ENCODE measurements at places on chromosomes 7 and 10. TPM values are rescaled to one million over a fixed set of nuclear protein-coding genes. Genes with fewer than 3 reads are reported as not detected.

DNA sequence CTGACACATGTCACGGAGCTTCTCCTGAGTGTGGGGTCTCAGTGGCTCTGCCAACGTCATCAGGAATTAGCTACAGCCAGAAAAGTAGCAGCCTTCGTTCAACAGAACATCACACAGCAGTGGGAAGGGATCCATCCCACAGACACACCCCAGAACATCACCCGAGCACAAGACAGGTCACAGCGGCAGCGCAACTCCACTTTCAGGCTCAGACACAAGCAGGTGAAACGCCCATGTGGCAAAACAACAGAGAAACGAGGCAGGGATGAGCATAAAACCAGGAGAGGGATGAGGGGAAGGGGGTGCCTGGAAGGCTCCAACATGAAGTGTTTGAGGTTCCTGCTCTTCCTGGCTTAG, 44.8 kb downstream of the CAMK2B start:
- no peak overlapping the region for H3K4me3 ChIP-seq
- H3K36me3 ChIP-seq: no peaks in the 10 kb centered on the region
- H3K4me1 ChIP-seq: no peaks in the 10 kb centered on the region
- no peak for DNase-seq
- H3K27me3 ChIP-seq: peaks cover 87% of the 10 kb centered on the region

DNA sequence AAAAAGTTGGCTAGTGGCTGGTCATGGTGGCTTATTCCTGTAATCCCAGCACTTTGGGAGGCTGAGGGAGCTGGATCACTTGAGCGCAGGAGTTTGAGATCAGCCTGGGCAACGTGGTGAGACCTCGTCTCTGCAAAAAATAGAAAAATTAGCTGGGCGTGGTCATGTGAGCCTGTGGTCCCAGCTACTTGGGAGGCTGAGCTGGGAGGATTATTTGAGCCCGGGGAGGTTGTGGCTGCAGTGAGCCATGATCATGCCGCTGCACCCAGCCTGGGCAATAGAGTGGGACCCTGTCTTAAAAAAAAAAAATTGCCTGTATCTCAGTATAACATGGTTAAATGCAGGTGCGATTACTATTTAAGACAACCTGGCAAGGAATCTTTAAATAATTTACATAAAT, 61.0 kb downstream of the ADD3 start:
- H3K36me3 ChIP-seq: no peaks in the 10 kb centered on the region
- H3K4me3 ChIP-seq: no peak overlapping the region
- H3K27ac ChIP-seq: no peak overlapping the region
- DNase-seq: no peak
- no peaks in the 10 kb centered on the region for H3K27me3 ChIP-seq

DNA sequence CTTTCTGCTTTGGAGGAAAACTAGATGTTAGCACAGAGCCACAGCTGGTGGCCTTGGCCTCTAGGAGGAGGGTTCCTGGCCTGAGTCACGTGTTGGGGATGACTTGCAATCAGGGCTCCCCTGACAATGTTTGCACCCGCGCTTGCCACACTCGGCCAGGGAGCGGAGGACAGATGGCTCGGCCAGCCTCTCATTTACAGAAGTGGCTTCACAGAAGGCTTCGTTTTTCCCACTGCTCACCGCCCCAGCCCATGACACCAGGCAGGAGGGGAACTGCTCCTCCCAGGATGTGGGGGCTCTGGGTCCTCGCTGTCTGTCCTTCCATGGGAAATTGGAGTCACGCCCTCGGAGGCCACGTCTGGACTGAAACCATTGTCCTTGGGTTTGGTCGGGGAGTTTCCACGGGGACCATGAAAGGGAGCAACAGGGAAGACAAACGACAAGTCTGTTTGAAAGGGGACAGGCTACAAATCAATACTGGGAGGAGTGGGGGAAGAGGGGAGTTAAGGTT, 49.6 kb upstream of the UBE3C start:
- no peak overlapping the region for H3K27ac ChIP-seq
- no peaks in the 10 kb centered on the region for H3K36me3 ChIP-seq
- H3K4me1 ChIP-seq: no peaks in the 10 kb centered on the region

GRCh38 chr10:7389844-7390243, 21.0 kb downstream of the SFMBT2 start:
- no peaks in the 10 kb centered on the region for H3K36me3 ChIP-seq
- DNase-seq: no peak
- no peaks in the 10 kb centered on the region for H3K4me1 ChIP-seq

GRCh38 chr10:102407425-102408130, 11.0 kb downstream of the PSD start:
- H3K27ac ChIP-seq: no peak overlapping the region
- DNase-seq: no peak
- peaks cover under 1% of the 10 kb centered on the region for H3K4me1 ChIP-seq

DNA sequence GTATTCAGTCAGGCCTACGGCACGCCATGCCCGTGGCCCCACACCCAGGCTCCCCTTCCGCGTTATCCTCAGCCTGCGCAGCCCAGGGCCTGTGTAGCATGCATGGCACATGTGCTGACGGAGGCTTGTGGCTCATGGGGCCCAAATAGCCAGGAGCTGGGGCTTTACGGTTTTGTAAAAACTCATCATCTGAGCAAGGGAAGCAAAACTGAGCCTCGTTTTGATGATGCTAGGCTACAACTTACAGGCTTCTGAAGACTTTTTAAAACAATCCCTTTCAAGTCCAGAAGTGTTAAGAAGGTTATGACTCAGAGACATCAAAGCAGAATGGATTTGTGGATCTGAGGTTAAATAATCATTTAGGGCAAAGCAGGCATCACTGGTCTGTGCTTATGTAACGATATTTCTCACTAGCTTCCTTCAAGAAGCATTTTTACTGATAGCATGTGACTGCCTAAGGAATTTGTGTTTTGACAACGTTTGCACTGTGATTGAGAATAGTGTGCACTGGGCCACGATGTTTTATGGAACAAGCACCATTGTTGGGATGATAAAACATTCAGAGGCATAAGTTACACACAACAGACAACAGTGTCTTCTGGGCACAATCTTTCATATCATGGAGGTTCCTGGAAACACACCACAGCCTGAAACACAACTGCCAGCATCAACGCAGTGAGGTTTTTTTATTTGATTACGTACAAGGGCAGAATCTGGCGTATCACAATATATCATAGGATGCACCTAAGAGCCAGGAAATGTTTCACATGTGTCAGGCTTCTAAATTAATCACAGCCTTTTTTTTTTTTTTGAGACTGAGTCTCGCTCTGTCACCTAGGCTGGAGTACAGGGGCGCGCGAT, 274.3 kb downstream of the CCDC3 start:
- no peak overlapping the region for H3K4me3 ChIP-seq
- no peaks in the 10 kb centered on the region for H3K36me3 ChIP-seq
- no peak for DNase-seq
- H3K4me1 ChIP-seq: no peaks in the 10 kb centered on the region
- peaks cover 13% of the 10 kb centered on the region for H3K27me3 ChIP-seq

DNA sequence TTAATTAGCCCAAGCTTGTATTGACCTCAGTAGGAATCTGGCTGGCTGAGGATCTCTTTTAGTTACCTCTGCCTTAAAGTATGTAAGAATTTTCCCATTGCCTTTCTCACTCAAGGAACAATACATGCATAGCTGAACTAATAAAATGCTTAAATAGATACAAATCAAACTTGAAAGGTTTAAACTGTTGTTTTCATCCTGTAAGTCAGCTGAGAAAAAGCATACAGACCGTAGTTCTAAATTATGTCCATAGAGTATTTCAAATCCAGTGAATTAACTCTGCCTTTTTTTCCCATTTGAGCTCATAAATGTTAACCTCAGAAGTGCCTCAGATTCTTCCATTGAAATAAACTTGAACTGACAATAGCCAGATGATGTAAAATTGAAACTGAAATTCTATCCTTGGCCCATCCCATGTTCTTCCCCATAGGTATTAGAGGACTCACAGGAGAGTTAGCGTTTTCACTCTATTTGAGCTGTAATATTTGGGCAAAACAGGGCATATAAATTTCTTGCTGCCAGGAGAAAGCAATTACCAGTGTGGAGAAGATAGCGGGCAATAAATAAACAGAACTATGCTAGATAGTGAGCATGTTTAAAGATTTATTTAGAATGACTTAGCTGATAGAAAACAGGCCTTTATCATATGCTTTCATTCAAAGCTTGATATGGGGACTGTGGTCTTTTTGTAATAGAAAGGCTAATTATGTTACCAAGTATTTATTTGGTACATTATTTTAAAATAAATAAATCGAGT, 163.7 kb downstream of the WNT2 start:
- H3K4me3 ChIP-seq: no peak overlapping the region
- no peaks in the 10 kb centered on the region for H3K4me1 ChIP-seq
- H3K36me3 ChIP-seq: no peaks in the 10 kb centered on the region
- no peak overlapping the region for H3K27ac ChIP-seq
- no peaks in the 10 kb centered on the region for H3K27me3 ChIP-seq
- no peak for DNase-seq

- H3K27ac ChIP-seq: no peak overlapping the region
- no peaks in the 10 kb centered on the region for H3K36me3 ChIP-seq
- H3K27me3 ChIP-seq: no peaks in the 10 kb centered on the region
- no peak for DNase-seq
Observed at GRCh38 chr7:39911167-39911566, 38.9 kb upstream of the CDK13 start.

DNA sequence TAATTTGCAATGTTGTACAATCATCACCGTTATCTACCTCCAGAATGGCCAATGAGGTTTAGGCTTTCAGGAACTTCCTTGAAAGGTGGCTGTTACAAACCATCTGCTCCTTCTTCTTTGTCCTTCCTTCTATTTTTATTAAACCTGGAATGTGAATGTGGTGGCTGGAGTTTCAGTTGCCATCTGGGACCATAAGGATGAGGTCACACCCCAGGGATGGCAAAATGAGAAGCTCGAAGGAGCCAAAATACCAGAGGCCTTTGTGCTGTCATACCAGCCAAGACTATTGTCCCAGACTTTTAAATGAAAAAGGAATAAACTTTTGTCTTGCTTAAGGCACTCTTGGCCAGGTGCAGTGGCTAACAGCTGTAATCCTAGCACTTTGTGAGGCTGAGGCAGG, 30.9 kb upstream of the LMTK2 start:
- no peak overlapping the region for H3K27ac ChIP-seq
- no peaks in the 10 kb centered on the region for H3K4me1 ChIP-seq
- no peak for DNase-seq
- no peaks in the 10 kb centered on the region for H3K36me3 ChIP-seq
- H3K4me3 ChIP-seq: no peak overlapping the region

DNA sequence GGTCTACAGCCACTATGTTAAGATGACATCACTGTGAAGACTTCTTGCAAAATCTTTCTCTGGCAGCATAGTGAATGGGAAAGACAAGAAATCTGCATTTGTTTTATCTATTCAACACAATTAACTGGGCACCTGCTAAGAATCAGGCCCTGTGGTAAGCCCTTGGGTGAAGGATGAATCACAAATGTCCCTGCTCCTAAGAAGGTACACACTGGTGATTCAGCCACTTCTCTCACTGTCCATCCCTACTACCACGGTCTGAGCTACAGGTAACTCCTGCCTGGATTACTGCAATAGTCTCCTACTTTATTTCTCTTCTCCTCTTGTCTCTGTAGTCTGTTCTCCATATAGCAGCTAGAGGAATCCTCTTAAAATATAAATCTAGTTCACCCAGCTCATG, 116.1 kb downstream of the HIBADH start:
- H3K27ac ChIP-seq: no peak overlapping the region
- H3K4me3 ChIP-seq: no peak overlapping the region
- no peaks in the 10 kb centered on the region for H3K27me3 ChIP-seq
- peaks cover 9% of the 10 kb centered on the region for H3K4me1 ChIP-seq

- H3K4me1 ChIP-seq: no peaks in the 10 kb centered on the region
- DNase-seq: no peak
- no peak overlapping the region for H3K27ac ChIP-seq
- no peaks in the 10 kb centered on the region for H3K27me3 ChIP-seq
- H3K4me3 ChIP-seq: no peak overlapping the region
Observed at GRCh38 chr7:7972922-7973594, 4.5 kb downstream of the GLCCI1 start.

DNA sequence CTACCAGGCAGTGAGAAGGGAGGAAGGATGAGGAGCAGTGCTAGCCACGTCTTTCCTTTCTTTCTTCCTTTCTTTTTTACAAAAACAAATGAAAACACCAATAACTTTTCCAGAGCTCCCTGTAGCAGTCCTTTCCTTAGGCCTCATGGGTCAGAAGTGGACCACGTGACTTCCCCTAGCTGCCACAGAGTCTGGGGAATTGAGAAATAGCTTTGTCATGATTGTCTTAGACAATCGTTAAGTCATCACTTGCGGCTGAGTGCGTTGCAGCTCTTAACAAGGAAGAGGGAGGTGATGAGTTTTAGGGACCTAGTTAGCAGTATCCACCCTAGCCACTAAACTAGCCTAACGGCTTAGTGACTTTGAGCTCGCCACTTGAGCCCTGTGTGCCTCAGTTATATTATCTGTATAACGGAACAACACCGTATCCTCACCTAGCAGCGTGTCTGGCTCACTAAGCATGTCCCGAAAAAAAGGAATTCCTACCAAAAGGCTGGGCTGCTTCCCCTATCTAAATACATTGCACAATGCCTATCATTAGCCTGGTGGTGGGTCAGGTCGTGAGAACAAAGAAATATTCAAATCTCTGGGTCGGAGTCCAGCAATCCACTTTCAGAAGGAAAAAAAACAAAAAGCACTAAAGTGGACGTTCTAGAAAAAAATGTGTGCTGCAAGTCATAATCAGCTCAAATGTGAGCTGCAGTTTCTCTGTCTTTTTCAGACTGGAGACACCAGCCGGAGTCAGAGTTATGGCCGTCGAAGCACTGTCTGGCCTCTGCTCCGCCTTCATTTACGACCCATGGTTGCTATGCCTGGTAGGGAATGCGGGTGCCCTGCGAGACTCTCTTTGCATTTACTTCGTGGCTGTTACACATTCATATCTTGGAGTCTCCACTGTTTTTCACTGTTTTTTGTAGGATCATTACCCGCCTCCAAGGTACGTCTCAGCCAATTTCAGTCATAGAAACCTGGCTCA, 338.5 kb upstream of the FOXK1 start:
- H3K27me3 ChIP-seq: peaks cover 66% of the 10 kb centered on the region
- H3K4me1 ChIP-seq: no peaks in the 10 kb centered on the region
- DNase-seq: no peak
- no peaks in the 10 kb centered on the region for H3K36me3 ChIP-seq
- H3K27ac ChIP-seq: no peak overlapping the region

- peaks cover 58% of the 10 kb centered on the region for H3K4me1 ChIP-seq
- no peaks in the 10 kb centered on the region for H3K27me3 ChIP-seq
- peak overlapping the region; percentile 40 for H3K4me3 ChIP-seq
- peak; percentile 89 for DNase-seq
Observed at GRCh38 chr7:16668049-16668858, 22.3 kb downstream of the BZW2 start.

The TMEM254 gene
- 33.2 TPM for total RNA-seq

The FAM241B gene
- 25.2 TPM for total RNA-seq

The NRP1 gene
- 99.1 TPM for total RNA-seq

The ENKUR gene
- total RNA-seq: 0.37 TPM

The CRPPA gene
- 9.9 TPM for total RNA-seq

The ADIRF gene
- total RNA-seq: not detected

The ERVW-1 gene
- not detected for total RNA-seq

The TCAF2 gene
- total RNA-seq: 0.52 TPM
